ENCODE measurements at places on chromosomes 2 and 18. TPM values are rescaled to one million over a fixed set of nuclear protein-coding genes. Genes with fewer than 3 reads are reported as not detected.

The STAMBP gene
- total RNA-seq: 36.1 TPM

The ONECUT2 gene
- not detected for total RNA-seq

The CRYGC gene
- not detected for total RNA-seq

The LAMA3 gene
- 43.6 TPM for total RNA-seq

The CACNB4 gene
- total RNA-seq: 6.1 TPM

The PRSS56 gene
- not detected for total RNA-seq

The ATF2 gene
- 18.0 TPM for total RNA-seq

The RIT2 gene
- total RNA-seq: not detected

The KCNK3 gene
- total RNA-seq: 1.6 TPM

The IL36A gene
- 254 TPM for total RNA-seq

The VWC2L gene
- not detected for total RNA-seq

The KCNG2 gene
- total RNA-seq: not detected

The RAX gene
- total RNA-seq: not detected

The KIAA2012 gene
- not detected for total RNA-seq

The GPATCH11 gene
- 2.7 TPM for total RNA-seq

The MDH1B gene
- total RNA-seq: 0.85 TPM

The SGPP2 gene
- 66.0 TPM for total RNA-seq

The CERKL gene
- total RNA-seq: 0.15 TPM

The SIX2 gene
- not detected for total RNA-seq

The TRABD2A gene
- total RNA-seq: 0.76 TPM

The IL37 gene
- total RNA-seq: not detected

The DSG4 gene
- not detected for total RNA-seq

The ING5 gene
- 18.7 TPM for total RNA-seq

The ERBB4 gene
- 0.57 TPM for total RNA-seq

The ELAC1 gene
- 1.6 TPM for total RNA-seq

The EGR4 gene
- total RNA-seq: not detected

The INHBB gene
- total RNA-seq: 0.66 TPM

The OR6B2 gene
- total RNA-seq: not detected

The CYRIA gene
- total RNA-seq: 1.4 TPM

The C2orf15 gene
- 0.97 TPM for total RNA-seq

The DUSP28 gene
- 8.0 TPM for total RNA-seq

The SULT1C4 gene
- 1.2 TPM for total RNA-seq

The RRM2 gene
- total RNA-seq: 62.0 TPM

The PAIP2B gene
- 13.9 TPM for total RNA-seq

The GLI2 gene
- total RNA-seq: 1.1 TPM

Measured in esophagus squamous epithelium (tissue), 5 donors.